ENCODE measurements at places on chromosomes 1 and 21.

DNA sequence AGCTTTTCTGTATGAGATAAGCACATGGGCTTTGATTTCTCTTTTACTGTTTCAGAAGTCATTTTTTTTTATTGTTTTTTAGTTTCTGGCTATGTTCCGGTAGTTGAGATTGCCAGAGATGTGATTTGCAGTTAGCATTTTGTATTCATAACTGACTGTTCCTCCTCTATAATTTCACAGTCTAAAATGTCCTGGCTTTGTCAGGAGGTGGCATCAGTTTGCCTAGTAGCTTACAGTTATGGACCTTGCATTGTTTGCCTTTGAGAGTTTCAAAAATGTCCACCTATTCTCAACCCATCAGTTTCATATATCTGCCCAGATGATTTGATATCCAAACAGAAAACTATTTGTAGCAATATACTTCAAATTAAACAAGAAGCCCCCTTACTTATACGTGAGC, 39.5 kb upstream of the ST6GALNAC3 start:
- no peak for DNase-seq

GRCh38 chr1:176136891-176137290, 70.2 kb downstream of the COP1 start:
- no peak for DNase-seq

GRCh38 chr1:157168015-157168414, 29.8 kb upstream of the ETV3 start:
- no peak for DNase-seq

DNA sequence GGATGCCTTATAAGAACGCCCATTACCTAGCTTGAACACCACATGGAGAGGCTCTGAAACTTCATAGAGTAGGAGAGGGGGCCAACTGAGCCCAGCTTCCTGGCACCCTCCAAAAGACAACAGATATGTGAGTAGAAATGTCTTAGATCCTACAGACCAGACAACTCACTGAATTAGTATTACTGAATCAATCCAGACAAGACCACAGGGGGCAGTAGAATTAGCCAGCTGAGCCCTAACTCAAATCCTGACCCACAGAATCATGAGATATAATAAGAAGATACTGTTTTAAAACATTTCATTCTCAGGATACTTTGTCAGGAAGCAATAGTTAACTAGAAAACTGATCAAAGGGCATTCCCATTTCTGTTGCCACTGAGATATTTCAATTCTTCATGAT, 45.8 kb upstream of the C1orf21 start:
- DNase-seq, result no peak

- no peak for DNase-seq
Measured at GRCh38 chr1:9233942-9234222, 692 bp upstream of the H6PD start.

DNA sequence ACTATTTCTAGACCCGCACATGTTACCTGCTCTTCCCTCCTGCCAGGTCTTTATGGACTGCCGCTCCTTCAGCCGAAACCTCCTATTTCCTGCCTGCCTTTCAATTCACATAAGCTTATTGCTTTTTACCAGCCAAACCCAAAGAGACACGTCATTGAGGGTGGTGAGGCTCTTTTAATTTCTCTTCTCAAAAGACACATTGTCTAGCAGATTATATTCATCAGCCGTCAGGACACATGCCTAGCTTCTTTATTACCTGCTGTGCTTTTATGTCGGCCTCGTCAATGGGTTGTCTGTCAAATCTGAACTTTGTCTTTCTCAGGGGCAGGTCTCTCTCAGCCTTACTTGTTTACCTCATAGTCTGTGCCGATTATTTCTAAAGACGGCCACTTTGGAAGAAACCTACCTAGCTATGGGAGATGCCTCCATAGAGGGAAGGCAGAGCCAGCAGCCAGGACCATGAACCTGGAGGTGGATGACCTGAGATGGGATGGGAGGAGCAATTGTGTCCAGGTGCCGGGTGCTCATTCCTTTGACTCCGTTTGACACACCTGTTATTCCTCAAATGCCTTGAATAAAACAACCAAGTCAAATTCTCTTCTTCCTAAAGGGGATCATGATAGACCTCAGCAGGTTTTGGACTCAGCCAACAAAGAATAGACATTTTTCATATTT, 42.0 kb downstream of the ZBTB18 start:
- no peak for DNase-seq

- no peak for DNase-seq
Measured at GRCh38 chr1:52636721-52637695, 4.0 kb downstream of the SHISAL2A start.

DNA sequence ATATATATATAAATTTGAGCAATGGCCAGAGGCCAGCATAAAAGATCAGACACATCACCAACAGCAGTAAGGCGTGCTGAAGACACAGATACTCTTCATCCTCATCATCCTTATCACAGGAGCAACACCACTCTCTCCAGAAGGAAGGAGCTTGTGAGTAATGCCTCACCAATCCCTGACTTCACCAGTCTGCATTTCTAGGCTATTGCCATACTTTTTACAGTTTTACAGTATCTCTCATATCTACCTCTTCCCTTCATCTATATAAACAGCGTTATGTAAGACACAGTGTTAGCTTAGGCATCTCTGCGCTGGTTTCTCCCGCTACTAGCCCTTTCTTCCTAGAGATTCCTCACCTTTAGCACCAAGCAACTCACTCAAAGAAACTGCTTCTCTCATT, 2.4 kb upstream of the ABL2 start:
- DNase-seq, result no peak

DNA sequence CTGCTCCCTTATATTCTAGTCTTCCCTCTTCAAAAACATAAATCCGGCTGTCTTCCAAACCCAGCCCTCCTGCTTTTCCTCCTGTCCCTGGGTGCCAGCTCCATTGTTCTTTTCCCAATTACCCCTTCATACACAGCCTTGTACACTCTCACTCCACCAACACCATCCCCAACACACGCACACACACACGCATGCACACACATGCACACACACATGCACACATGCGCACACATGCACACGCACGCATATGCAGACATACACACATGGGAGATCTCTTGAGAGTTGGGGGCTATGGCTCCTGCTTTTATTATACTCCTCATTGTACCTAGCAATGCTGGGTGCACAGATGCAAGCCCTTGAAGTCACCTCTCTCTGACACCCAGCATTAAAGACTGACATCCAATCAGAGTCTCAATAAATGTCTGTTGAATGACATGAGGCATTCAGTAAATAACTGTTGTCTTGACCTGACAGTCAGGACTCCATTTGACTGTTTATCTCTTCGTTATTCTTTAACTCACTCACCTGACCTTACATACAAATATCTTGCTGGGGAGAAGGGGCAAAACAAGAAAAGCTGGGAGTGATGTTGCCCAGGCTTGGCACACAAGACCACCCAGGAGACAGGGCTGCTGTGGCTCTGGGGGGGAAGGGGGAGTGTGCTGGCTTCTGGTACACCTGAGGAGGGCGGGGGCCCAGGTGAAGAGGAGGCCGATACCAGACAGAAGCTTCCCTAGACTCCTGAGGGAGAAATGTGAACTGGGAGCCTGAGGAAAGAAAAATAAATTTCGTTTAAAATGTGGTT, 16.0 kb downstream of the ABCA4 start:
- DNase-seq, result no peak

GRCh38 chr1:57307392-57308170, 116.3 kb downstream of the DAB1 start:
- no peak for DNase-seq

DNA sequence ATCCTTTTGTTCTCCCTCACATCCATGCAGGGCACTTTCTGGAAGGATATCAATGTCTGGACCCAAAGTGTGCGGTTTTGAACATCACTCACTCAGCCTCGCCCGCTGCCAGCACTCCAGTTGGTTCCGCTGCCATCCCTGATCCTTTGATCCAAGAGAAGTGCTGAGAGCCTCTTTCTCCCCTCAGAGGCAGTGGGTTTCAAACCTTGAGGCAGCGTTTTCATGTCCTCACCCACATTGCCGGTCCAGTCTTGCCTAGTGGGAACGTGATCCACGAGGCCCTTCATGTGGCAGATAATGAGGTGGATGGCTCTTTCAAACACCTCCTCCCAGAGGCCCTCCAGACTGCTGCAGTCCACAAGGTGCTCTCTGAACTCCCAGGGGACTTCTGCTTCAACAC, 122.2 kb downstream of the ACTL8 start:
- no peak for DNase-seq

GRCh38 chr1:160247053-160247452, 15.3 kb downstream of the DCAF8 start:
- DNase-seq, result no peak

- DNase-seq, result no peak
Measured at GRCh38 chr1:234597894-234598293, 12.1 kb downstream of the IRF2BP2 start.

DNA sequence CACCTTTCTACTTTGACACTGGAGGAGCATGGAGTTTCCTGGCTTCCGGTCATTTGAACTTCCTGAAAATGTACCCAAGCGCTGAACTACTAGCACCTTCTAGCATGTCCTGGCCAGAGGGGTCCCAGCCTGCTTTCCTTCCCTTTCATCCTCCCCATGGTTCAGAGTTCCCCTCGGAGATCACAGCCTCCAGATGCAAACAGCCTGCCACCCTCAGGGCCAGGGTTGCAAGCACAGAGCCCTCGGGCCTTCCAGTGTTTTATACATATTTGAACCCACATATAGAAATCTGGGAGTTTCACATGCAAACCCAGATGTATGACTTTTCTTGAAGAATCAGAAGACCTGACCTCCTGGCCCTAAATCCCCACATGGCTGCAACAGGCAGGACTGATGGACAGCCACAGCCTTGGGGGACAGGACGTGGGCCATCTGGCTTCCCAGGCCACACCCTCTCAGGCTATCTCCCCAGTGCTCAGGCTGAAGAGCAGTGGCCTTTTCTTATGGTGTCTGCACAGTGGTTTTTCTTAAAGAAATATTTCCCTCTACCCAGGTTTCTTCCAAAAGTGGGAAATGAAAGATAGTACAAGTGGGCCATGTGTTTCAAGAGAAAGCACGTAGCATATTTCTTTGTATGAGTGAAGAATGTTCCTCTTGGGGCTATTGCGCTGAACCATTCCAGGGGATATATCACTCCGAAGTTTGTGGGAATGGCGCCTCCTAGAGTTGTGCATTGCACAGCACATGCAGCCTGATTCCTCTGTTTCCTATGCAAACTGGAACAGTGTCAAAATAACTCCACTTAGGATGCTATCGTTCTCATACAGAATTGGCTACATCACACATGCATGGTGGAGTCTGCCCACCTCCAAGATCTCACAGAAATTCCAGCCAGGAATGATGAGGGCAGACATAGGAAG, 232.0 kb upstream of the VAMP3 start:
- no peak for DNase-seq

DNA sequence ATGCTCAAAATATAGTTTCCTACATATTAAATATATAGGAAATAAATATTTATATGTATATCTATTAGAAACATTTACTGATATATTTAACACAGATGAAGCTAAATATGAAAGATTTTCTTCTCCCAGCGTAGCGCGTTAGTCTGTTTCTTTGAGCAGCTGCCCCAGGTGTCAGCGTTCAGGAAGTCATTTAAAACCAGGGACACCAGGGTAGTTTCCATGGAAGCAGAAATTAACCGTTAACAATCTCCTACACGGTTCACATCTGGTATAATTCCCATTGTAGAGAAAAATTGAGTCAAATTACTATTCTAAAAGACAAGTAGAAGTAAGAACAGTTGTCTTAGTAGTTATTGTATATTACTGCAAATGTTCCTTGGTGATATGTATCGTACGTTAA, 1443.7 kb downstream of the MRPL39 start:
- DNase-seq, result no peak

GRCh38 chr1:21764615-21765423, 18.1 kb downstream of the USP48 start:
- DNase-seq, result peak; percentile 68

DNA sequence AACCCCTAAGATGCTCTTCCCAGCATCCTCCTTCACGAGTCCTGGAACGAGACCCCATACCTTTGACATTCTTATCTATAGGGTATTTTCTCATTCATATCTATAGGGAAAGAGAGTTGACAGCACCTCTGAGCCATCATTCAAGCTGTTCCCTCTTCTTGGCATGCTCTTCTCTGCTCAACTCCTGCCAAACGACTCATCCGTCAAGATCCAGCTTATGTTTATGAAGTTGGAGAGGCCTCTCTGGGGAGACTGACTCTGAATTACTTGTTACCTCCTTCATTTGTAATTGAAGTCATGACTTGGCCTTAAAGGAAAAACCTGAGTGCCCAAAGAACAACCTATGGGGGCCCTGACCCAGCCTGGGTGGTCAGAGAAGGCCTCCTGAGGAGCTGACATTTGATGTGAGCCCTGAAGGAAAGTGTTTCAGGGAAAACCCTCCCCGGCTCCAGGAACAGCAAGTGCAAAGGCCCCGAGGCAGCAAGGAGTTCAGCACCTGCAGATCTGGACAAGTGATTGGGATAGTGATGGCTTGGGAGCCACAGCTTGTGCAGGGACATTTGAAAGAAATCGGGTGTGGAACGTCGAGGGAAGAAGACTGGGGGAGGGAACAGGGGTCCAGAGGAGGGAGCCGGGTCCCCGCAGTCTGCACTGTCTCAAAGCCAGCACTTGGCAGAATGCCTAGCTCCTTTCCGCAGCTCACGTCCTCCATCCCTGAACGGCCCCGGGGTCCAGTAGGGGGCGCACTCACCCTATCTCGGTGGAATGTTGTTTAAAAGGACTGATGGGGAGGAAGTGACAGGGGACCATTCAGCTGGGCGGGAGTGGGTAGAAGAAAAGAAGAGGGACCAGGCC, 14.0 kb upstream of the CDA start:
- DNase-seq, result no peak

- DNase-seq, result no peak
Measured at GRCh38 chr1:88224906-88225305, 459.2 kb upstream of the PKN2 start.

DNA sequence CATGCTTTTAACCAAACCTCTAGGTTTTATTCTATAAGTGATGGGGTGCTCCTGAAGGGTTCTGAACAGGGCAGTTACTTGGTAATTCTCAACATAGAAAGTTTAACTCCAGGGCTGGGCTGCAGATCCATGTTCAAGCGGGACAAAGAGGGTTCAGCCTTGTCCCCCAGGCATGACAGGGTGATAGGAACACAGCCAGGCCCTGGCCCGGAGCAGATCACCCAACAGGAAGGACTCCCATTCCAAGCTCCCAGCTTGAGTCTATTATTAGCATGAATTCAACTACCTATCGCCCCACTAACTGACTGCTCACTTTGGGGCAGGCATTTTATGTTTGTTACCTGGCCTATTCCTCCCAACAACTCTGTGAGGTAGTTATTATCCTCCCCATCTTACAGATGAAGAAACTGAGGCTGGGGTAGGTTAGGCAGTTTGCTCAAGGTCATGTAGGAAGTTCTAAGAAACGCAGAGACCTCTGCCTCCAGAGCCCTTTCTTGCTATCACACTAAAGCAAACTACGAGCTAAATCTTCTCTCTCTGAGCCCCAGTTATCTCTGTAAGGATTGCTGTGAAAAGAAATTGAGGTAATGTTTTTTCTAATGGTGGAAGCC, 14.5 kb downstream of the ASAP3 start:
- DNase-seq, result no peak
